ENCODE measurements at places on chromosomes 2 and 18.

- no peak for DNase-seq
These were observed 66.0 kb upstream of the FAM136A start for GRCh38 chr2:70367722-70368323.

DNA sequence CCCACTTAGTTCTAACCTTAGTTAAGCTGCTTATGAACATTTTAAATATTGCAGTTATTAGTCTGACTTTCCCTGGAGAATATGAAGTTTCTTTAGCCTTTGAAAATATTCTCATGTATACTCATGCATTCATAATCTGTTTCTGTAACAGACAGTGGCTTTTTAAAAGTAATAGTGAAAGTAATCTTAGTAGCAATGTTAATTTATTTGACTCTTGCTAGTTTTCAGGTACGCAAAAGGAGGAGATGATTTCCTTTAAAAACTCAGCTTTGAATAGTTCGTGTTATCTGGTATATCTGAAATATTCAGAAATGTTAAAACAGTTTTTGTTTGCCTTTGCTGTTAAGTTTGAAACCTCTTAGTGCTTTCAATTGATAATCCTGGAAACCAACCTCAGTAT is 3.8 kb downstream of the ANKRD12 start:
- DNase-seq: no peak

DNA sequence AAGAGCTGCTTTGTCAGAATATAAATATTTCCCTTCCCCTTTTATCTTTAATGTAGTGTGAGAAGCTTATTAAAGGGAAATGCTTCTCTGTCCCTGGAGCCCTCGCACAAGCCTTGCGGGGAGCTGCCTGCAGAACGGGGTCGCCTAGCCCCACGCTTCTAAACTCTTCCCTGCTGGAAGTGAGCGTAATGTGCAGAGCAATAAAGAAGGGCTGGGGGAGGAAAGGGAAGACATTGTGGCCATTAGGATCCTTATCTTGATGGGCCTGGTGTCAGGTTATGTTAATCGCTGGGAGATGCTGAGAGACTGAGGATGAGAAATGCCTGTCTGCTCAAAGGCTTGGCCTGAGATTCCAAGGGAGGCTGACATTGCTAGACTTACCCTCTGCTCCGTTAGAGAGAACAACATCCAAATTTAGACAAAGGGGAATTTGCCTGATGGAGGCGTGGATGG is 18.9 kb upstream of the FZD7 start:
- no peak for DNase-seq

- no peak for DNase-seq
These were observed 64.6 kb downstream of the KCTD18 start for GRCh38 chr2:200445284-200445683.

DNA sequence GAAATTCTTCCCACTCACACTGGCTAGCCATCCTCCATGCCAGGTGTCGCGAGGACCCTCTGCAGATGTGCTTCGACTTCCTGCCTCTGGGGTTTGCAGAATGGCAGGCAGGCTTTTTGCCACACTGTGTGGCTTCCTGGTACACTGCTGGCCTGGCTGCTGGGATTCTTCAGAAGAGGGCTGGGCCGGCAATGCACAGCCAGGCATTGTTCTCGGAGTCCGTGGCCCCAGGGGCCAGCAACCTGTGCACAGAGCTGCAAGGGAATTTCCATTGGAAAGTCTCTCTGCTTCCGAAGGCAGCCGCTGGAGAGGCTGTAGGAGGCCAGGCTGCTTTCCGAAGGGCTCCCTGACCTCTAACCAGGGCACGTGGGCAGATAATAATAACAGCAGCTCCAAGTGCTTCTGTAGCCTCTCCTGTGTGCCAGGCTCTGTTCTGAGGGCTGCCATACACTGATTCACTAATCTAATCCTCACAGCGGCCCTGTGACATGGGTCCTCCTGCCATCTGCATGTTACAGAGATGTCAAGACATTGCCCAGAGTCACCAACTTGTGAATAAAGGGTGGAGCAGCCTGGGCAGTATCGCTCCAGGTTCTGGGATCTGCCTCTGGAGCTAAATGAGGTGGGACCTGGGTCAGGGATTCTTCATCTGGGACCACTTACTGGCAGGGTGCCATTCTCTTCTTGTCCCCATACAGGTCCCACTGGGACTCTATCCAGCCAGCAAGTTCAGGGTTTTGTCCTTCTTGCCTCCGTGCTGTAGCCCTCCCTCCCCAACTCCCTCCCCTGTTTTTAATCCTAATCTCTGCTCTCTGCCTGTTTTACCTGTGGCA is 5.0 kb downstream of the LDLRAD4 start:
- no peak for DNase-seq

- DNase-seq: no peak
These were observed 27.5 kb downstream of the CNRIP1 start for GRCh38 chr2:68292108-68292710.

- DNase-seq: no peak
These were observed 258.3 kb upstream of the POU3F3 start for GRCh38 chr2:104595576-104595975.
